ENCODE measurements at places on chromosomes 5 and 9.

DNA sequence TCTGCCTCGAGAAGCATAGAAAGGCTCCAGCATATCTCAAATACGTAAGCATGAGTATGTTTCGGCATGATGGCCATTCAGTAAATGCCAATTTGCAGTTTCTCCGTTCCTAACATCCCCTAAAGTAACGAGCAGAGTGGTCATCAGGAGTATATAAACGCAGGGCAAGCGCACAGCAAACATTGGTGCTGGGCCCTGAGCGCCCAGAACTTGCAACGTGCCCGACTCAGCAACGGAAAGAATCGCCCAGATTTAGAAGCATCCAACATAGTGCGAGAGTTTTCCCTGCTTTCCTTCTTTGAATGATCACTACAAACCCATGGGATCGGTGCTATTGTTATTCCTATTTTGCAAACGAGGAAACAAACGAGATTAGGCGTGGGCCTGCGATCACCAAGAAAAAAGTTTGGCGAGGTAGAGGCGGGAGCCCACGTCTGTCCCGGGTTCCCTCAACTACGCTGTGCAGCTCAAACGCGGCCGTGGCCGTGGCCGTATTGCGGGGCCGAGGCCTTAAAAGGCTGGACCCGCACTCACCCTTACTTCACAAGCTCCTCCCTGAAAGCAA lies 505 bp downstream of the RPS14 start:
- DNase-seq = peak; percentile 14

GRCh38 chr5:179348843-179349242 lies 3.6 kb upstream of the ADAMTS2 start:
- peak; percentile 47 for DNase-seq

DNA sequence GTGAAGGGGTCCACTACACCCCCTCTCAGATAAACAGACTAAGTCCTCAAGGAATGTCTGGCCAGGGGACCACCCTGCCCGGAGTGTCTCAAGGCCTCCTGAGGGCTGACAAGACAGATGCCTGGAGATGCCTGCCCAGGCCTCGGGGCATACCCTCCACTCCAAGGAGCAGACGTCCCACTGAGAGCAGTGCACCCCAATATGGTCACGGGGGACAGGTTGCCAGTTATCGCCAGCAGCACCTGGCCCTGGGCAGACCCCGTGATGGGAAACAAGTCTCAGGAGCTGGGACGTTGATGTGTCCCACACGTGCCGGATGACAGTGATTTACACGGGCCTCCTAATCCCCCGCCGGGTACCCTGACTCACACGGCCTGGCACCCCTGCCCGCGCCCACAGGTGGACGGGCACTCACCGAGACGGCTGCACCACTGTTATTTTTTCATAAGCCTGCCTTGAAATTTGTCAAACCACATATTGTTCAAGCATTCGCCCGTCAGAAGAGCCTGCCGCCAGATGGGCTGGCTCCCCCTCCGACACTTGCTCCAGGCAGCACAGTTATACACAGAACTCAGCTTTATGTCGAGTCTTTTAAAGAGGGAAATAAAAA lies 43.9 kb downstream of the BARX1 start:
- no peak for DNase-seq

DNA sequence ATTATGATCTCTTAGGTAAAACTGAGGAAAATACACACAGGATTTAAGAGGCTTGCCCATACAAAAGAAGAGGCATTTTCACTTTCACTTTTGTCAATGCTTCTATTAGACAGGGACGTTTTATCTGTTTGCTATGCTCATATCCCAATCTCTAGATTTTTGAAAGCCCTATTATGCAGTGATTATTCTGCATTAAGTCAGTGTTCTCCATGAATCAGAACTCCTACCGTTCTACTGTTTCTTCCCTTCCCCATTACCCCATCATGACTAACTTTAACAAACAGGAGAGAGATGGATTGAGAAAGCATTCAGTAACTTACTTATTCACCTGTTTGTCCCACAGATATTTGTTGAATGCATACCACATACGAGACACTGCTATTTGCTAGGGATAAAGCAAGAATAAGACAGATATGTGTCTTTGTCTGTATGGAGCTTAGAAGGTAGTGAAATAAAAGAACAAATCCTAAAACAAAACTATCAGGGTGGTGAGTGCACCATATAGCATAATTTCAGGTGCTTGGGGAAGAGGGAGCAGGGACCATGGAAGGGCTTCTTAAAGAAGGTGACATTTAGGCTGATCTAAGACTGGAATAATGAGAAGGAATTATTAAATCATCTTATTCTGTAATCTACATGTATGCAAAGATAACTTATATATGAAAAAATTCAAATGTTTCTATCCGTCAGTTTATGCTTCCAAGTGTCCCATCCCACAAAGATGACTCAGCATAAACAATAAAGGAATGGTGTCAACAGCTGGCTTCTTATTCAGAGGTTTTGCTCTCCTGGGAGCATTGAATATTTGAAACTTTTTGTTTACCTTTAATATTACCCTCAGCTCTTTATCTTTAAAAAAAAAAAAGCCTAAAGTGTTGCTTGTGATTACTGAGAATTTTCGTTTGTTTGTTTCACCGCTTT lies 328.1 kb downstream of the HINT1 start:
- no peak for DNase-seq

Data from inflammatory macrophage treated with lipopolysaccharide for 1 hour (primary cell).